IMR-90 (cell line): ENCODE measurements at places on chromosomes 1 and 21. TPM values are rescaled to one million over a fixed set of nuclear protein-coding genes. Genes with fewer than 3 reads are reported as not detected.

GRCh38 chr1:224506141-224506814 lies 71.7 kb upstream of the WDR26 start:
- DNase-seq: peak; percentile 36

UTS2 gene
- not detected in 2 replicates for total RNA-seq

OR14K1 gene
- not detected in 2 replicates for total RNA-seq

DNA sequence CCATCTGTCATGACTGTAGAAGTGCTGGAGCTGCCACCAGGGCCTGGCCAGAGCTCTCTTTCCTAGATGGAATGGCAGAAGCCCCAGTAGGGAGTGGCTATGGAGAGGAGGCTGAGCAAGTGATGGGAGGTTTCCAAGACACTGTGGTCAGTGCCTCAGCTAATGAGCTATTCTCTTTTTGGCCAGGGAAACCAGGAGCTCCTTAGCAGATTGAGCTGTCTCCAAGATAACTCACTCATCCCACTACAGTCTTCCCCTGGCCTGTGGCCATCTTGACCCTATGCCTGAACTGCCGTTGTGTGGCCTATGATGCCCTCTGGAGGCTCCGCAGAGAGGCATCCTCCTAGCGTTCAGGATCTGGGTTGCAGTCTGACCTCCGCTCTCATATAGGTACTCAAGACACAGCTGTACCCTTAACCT lies 60.5 kb downstream of the ERI3 start:
- DNase-seq: peak; percentile 79

SLC35F3 gene
- total RNA-seq: under 0.01 TPM in 2 replicates

ITGB2 gene
- not detected in 2 replicates for total RNA-seq

DNA sequence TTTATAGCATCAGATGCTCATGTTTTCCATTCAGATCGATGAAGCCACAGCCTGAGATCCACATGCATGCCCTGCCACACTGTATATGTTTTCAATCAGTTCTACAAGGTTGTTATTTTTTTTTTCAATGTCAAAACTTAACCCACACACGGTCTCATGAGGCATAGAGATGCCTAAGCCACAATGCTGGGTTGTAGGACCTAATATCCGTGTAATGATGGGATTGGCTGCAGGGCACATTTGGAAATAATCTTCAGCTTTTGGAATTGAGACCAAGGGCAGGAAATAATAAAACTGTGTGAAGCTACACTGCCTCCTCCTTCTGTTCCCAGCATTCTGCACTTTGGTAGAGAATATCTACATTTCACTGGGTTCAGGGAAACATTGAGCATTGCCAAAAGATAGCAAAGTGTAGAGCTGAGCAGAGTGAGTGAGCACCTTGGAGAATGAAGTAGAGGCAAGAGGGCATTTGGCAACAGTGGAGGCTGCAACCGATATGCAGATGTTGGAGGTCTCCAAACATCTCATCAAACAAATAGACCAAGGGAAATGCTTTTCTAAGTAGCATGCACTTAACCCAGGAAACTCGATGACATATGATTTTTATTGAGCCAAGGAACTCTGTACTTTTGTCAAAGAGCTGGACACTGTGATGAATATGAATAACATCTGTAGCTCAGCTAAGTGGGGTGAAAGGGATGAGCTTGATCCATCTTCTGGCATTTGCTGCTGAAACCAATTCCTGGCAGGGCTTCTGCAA lies 176.7 kb downstream of the LYPLAL1 start:
- no peak for DNase-seq

GABRD gene
- not detected in 2 replicates for total RNA-seq

PRELP gene
- total RNA-seq: under 0.01 TPM in 1 of 2 replicates, not detected in the other

CR1 gene
- total RNA-seq: not detected in 2 replicates

KLHDC9 gene
- 0.18 TPM in 1 of 2 replicates, not detected in the other for total RNA-seq

ERO1B gene
- 0.54 and 1.7 TPM in 2 replicates for total RNA-seq

PLEKHA6 gene
- 5.0 and 8.2 TPM in 2 replicates for total RNA-seq

DNA sequence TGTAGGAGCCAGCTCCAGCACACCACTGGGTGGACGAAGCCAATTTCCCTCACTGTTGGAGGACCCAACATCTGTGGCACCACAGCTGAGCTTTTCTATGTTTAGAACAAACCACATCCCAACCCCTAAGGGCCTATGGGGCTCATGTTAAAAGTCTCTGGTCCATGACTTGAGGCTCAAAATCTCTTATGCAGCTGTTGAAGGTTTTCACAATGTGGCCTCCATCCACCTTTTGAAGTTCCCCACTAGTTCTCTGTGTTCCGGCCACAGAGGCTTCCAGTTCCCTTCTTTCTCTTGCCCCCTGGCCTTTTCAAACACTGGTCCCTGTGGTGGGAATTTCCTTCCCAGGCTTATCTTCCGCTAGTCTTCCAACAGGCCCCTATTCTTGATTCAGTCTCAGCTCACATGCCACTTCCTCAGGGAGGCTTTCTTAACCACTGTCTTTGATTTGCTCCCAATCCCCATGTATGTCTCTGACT lies 3.9 kb upstream of the IFNLR1 start:
- no peak for DNase-seq

DNA sequence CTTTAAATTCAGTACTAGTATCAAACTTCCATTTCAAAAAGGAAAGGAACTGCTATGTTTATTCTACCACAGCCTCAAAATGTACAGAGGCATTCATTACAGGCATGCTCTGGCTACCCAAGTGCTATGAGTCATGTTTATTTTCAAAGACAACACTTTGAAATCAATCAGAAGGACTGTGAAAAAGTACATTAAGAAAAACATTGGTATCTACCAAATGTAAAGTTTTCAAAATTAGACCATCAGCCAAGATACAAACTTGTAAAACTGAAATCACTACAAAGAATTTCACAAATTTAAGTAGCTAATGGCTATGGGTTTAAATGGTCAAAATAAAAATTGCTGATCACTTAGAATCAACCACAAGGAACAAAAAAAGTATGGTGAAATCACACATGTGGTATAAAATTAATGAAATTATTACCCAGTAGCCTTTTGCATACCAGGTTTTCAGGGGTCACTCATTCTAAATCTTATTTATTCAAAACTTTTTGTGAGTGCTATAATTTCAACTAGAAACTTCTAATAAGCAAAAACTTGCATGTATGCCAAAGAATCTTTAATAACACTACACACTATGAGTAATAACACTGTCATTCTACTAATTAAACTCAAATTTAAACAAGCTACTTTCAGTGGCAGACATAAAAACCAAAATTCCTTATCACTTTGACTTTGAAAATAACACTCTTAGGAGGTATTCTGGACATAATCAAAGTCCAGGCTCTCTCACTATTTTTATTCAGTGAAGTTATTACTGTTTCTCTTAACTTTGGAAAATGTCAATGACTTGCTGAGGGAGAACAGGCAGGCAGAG lies 49.2 kb downstream of the ENAH start:
- peak; percentile 75 for DNase-seq

DNA sequence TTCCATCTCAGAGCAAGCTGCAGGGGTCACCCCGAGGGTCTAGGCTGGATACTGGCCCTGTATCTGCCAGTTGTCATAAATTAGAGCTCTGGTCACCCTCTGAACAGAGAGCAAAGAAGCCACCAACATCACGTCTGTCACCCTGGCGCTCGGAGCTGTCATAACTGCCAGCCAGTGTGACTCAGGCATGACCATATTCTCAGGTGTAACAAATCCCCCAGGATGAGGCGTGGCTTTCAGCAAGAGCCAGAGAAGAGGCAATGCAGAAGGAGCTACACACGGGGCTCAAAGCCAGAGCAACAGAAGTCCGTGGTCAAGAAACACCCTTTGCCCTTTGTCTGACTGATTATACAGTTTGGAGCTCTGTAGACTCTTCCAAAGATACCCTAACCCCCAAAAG lies 40.0 kb downstream of the PRAMEF20 start:
- DNase-seq: no peak

PGLYRP4 gene
- total RNA-seq: not detected in 2 replicates

DNA sequence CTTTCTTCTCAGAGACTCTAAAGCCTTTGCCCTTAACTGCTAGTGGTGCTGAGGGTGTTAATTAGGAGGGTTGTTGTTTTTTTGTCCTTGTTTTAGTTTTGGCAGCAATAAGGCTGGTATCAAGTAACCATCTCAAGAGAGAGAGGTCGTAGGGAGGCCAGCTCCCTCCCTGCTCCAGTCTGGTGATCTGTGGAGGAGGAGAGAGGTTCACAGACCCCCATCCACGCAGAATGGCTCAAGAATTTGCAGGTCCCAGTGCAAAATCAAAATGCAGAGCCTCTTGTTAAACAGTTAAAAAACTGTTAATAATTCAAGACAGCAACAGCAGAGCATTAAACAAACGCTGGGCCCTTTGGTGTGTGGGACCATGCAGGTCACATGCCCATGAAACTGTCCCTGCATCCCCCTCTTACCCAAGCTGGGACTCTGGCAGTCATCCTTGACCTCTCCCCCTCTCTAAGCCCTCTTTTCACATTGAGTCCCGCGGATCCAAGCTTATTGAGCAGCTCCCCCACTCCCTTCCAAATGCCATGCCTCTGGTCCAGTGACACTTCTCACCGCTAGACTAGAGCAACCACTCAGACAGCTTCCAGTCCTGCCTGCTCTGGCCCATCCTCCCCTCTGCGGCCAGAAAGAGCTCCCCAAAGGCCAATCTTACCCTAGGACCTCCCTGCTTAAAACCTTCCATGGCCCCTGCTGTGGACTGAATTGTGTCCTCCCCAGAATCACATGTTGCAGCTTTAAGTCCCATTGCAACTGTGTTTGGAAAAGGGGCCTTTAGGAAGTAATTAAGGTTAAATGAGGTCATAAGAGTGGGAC lies 47.7 kb upstream of the RPL11 start:
- no peak for DNase-seq

DNA sequence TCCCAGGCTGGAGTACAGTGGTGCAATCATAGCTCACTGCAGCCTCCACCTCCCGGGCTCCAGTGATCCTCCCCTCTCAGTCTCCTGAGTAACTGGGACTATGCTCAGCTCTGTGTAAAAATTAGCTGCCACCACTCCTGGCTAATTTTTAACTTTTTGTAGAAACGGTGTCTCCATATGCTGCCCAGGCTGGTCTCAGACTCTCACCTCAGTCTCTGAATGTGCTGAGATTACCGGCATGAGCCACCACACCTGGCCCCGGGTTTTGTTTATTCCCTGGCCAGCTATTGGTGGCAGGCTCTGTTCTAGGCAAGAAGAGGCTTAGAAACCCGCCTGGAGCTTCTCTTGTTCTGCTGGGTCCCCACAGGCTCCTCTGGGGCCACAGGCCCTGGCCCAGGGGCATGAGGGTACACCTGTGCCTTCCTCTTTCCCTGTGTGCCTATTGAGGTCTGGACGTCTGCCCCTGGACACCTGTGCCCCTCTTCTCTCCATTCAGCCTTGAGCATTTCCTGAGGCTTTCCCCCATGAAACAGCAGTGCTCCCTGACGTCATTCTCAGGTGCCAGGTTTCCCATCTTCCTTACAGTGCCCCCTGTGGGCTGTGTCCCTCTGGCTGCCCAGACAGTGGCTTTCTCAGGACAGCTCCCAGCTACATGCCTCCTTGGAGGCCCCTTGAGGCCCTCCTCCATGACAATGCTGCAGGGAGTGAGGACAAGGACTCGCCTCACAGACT lies 57.5 kb downstream of the PCP4 start:
- DNase-seq: no peak
